ENCODE measurements at places on chromosomes 16 and 17.
A peak's percentile ranks its signal among the peaks of the same experiment; 100 is the strongest.

GRCh38 chr16:19696328-19696727 lies 21.7 kb downstream of the KNOP1 start:
- DNase-seq, result peak; percentile 74

GRCh38 chr17:1577583-1578013 lies 15.0 kb upstream of the PITPNA start:
- DNase-seq, result no peak

DNA sequence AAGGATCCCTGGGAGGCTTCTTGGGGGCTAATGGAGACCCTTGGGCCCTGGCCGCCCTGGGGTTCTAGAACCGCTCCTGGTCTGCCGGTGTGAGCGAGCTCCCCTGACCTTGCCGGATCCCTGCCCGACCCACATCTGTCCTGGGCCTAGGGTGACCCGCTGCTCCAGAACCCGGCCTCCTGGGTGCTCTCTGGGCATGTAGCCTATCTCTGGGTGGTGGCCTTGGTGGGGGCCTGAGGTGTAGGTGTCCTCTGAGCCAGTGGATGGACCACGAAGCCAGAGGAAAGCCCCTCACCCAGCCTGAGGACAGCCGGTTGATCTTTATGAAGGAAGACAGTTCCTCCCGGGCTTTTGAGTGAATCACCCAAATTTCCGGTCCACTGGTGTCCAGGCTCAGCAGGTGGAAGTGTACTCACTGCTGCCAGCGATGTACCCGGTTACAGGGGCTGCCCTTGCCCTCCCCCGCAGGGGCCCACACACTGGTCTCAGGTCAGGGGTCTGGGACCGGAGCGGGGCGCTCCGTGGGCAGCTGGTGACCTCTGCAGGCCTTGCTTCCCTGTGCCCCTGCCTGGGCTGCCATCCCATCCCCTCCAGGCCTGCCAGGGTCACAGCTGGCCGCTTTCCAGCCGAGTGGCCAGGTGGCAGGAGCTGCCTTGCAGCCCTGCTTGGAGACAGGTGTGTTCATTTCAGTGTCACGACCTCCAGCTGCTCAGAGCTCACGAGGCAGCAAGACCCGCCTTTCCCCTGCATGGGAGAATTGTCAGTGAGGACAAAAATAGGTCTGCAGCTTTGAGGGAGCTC lies 10.5 kb upstream of the GSE1 start:
- DNase-seq, result no peak

DNA sequence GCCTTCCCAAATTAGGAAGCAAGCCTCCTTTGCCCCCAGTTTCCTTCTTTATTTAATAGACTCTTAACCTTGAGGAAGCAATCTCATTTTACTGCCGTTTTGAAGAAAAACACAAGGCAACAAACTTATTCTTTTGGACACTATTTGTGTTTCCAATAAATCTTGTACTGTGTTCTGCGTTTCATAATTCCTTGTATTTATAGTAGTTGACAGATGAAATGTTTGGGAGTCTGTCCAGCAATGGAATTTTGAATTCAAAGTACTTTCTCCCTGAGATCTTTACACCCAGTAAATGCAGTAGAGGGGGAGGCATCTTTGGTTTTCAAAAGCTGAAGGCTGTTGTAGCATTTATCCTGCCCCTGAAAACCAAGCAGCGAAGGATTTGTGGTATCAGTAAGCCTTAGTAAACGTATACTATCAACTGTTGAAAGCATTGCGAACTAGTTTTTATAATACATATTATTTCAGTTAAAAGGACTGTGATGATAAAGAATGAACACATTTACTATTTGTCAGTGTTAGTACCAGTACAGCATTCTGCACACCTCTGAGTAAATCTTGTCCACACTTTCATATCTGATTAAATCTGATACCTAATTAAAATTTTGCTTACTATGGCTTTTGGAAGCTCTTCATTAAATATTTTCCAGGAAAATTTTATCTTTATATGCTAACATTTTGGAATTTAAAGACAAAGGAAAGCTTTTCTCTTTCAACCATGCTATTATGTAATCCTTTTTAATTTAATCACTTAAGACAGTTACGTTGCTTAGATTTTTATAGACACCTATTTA lies 83.1 kb downstream of the TNRC6C start:
- DNase-seq, result peak; percentile 20

- DNase-seq, result no peak
These were observed 9.8 kb downstream of the SMIM5 start for GRCh38 chr17:75642784-75643642.

GRCh38 chr16:29891525-29892457 lies 7.6 kb downstream of the SEZ6L2 start:
- no peak for DNase-seq

DNA sequence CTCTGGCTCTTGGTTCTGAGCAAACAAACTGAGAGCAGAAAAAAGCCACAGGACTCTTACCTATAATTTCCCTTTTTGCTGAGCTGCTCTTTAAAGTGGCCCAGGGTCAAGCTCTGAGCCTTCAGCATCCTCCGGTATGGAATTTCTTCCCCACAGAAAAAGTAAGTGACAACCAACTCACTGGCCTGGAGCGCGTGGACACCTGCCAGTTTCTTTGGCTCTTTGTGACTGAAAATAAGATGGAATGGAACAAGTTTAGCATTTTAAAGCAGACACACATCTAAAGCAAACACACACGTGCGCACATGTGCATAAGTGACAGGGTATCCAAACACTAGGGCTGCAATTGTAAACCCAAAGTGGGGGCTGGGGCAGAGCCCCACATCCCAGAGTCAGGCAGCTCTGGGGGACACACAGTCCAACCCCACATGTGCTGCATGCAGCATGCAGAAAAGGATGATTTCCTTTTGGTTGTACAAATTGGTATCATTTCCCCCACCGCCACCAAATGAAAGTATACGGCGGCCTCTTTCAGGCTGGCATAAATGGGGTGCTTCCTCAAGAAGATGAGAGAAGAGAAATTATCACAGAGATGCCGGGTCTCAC lies 27.5 kb downstream of the AXIN2 start:
- DNase-seq, result no peak

- no peak for DNase-seq
These were observed 1.7 kb downstream of the SLC52A1 start for GRCh38 chr17:5033352-5034015.

- DNase-seq, result no peak
These were observed 18.0 kb downstream of the FAM234A start for GRCh38 chr16:252366-253337.

- no peak for DNase-seq
These were observed 88.3 kb upstream of the GSE1 start for GRCh38 chr16:85524630-85525419.

DNA sequence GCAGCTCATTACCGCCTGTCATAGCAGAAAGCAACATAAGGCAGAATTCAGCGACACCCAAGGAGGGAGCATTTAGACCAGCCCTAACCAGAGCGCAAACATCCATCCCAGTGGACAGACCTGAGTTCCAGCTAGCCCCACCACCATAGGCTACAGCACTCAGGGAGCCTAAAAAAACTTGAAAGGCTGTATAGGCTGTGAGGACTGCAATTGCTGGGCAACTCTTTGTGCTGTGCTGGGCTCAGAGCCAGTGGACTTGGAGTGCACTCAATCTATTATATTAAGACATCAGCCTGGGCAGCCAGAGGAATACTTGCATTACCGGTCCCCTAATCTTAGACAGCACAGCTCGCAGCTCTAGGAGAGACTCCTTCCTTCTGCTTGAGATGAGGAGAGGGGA lies 207.3 kb downstream of the KIF2B start:
- no peak for DNase-seq

DNA sequence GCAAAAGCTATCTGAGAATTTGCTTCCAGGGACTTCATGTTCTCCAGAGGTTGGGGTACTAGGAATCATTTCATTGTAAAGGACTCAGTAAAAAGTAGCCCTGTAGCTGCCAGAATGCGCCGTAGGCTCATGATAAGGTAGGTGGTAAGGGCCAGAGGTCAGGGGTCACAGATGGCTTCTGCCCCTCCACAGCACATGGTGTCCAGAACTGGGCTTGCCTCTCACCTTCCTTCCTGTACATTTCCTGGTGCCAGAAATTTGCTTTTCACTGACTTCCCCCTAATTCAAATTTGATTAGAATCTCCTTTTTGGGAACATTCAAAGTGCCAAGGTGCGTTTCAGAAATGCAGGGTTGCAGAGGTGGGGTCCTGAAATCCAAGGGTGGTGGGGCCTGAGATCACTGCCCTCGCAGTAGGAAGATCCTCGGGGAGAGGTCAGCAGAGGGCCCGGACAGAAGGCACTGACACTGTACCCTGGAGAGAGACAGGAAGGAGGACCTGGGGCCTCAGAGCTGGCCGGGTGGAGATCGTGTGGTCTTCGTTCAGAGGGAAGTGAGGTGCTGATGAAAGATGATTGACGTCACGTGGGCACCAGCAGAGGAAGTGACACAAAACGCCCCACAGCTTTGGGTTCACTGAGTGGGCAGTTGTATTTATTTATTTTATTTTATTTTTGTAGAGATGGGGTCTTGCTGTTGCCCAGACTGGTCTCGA lies 25.5 kb upstream of the METRNL start:
- no peak for DNase-seq

DNA sequence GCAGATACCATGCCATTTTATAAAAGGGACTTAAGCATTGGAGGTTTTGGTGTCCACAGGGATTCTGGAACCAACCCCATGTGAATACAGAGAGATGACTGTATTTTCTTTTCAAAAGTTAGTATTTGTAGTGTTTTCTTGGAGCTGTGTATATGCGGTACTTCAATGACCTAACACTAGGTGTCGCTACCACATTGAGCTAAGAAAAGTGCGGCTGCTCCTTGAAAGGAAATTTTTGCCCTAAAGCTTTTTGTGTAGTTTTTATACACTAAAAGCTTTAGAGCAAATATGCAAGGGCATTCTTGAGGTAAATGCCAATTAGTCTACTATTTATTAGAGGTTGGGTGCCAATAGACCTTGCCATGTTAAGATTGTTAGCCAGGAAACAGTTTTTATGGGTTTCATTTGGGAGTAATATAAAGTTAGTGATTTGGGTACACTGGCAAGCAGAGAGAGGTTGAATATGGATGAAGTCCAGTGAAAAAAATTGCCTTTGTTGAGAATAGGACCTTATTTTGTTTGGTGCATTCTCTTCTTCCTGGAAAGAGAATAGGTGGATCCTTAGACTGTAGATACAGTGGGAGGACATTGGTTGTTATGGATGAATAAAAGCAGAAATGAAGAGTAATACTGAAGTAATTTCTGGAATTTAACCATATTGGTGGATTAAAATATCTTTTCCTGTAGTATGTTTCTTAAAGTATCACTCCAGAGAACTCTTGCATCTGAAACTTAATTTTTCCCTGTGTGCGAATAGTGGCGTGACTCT lies 43.3 kb downstream of the BCAS3 start:
- DNase-seq, result peak; percentile 63

DNA sequence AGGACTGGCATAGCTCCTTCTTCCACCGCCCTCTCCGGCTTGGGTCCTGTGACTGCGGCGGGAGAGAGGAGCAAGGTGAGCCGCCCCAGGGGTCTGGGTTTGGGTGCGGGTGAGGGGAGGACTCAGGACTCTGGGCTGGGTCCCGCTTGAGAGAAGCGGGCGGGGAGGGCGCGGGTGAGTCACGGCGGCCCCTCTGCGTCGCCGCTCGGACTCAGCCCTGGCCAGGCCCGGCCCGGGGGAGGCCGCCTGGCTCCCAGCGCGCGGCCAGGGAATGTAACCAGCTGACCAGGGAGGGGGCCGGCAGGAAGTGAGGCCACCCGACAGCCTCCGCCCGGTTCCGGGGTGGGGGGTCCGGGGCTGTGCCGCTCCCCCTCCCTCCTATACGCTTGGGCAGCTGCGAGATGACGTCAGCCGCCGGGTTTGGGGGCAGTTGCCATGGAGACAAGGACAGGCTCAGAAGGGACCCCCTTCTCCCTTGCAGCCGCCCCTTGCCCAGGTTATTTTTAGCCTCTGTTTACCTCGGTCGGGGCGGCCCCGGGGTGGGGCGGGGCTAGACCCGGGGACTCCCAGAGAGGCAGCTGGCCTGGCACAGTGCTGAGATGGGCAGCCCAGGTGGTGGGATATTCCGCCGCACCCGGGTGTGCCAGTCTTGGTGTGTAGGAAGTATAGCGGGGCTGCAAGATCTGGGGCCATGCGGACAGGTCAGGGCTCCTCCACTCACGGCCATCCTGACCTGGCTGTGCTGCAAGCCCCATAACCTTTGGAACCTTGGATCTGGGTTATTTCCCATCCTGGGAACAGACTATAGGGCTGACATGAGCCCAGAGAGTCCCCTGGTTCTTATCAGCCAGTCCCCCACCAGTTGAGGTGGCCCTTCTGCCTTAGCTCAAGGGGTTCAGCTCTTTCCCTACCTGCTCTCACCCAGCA lies 1.6 kb downstream of the RIPOR1 start:
- DNase-seq, result peak; percentile 63
